CD4-positive, alpha-beta T cell treated with Interleukin-1 beta for 1 hour (primary cell): ENCODE measurements at places on chromosomes 12 and 14.

DNA sequence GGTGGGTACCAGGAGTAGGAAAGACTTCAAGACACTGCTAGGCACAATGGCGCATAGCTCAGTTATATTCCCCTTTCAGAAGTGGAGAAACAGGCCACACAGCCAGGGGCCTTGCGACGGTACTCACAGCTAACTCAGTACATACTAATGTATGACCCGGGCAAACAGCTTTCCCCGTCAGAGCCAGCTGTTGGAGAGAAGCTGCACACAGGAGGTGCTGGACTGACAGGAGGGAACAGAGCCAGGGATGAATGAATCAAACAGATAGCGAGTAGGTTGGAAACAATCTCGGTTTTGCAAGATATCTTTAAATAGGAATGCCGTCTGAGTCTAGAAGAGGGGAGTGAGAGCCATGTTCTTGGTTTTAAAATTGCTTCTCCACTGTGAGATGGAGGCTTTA, 45.5 kb downstream of the PRIMA1 start:
- no peak for DNase-seq

- DNase-seq: no peak
These were observed 199.8 kb downstream of the RBM19 start for GRCh38 chr12:113766131-113766878.

DNA sequence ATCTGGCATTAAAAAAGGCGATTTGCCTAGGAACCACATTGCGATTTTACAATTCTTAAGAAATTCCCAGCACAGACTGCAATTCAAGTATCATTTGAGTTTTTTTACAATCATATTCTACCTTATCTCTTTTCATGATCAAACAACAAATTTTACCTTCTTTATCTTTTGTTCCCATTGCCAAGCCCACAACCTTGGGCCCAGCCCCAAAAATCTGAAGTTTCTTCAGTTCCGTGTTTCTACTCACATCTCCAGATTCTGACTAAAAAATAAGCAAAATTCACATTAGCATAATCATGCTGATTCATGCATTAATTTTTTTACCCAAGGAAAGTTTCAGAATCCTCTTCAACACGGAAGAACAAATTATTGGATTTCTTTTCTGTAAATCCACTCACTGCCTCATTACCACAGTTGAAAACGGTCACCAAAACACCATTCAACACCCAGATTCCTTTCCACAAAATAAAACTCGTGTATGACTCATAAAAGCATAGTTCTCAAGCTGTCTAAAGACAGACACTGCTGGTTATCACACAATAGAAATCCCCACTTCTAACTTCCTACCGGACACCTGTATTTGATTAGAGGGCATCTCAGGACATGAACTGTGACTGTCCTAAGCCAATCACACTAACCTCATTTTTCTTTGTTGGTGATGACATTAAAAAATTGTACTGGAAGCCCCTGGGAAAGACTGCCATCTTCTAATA, 32.7 kb downstream of the KDM5A start:
- DNase-seq: no peak

DNA sequence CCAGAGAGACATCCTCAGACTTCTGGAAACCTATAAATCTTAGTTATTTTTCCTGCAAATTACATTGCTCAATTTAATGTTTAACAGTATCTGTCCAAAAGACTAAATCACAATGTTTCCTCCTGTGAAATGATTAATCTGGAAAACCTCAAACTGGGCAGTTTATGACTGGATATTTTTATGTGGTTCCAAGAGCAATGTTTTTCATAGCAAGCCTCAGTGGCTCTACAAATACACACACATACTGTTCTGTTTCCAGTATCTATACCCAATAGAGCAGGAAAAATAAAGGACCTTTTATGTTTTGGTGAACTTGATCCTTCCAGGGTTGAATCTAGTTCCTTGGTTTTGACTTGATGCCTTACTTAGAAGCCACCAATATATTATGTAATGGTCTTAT, 9.2 kb downstream of the NID2 start:
- no peak for DNase-seq

- no peak for DNase-seq
These were observed 119.9 kb downstream of the CACNA1C start for GRCh38 chr12:2172491-2173214.

DNA sequence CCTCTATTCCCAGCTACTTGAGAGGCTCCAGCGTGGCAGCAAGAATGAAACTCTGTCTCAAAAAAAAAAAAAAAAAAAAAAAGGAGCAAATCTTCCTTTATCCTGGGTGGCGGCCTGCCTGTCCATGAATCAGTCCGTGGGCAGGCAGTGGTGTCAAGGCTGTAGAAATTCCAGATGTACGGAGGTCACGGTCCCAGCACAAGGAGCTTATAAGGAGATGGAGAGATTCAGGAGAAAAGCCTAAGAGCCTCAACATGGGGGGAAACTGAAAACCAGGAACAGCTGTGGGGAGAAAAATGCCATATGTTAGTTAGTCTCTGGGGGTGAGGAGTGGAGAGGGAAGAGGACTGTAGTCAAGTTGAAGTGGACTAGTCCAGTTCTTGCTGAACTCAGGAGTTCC, 130.5 kb upstream of the CRY1 start:
- no peak for DNase-seq
